Activated T-helper 17 cell treated with anti-CD3 and anti-CD28 coated beads, Interleukin-2, amount 50 U/mL, for 72 hours (primary cell): ENCODE measurements at places on chromosomes 6 and 20.

- ATAC-seq, result no peak
Observed at GRCh38 chr6:44733868-44734267, 346.4 kb downstream of the CDC5L start.

GRCh38 chr20:62025832-62026563 lies 39.7 kb downstream of the TAF4 start:
- no peak for ATAC-seq

DNA sequence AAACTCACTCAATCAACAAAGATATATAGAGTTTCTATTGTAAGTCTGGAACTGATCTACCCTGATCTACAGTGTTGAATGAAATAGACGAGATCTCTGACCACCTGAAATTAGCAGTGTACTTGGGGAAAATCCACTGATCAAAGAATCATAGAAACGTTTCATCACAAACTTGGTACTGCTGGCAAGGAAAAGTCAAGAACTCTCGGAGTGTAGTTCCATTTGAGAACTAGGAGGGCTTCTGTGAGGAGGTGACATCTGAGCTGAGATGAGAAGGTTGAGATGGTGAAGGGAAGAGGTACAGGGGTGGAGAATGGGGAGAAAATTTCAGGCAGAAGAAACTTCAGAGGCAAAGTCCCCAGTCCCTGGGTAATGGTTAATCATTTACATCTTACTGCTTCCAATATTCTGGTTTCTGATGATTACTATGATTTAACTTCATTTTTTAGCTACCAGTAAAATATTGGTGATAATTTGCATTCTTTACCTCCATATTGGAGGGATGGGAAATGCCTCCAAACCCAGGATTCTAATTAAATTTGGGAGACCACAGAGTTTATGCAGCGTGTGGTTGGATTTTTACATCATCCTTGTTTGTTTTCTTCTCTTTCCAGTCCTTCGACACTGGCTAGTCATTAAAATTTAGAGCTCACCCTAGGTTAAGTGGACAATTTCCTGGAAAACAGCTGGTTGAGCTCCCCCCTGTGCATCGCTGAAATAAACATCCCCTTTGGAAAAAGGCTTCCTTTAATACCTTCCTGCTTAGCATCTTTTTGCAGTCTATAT lies 191.9 kb downstream of the BCAS1 start:
- no peak for ATAC-seq

DNA sequence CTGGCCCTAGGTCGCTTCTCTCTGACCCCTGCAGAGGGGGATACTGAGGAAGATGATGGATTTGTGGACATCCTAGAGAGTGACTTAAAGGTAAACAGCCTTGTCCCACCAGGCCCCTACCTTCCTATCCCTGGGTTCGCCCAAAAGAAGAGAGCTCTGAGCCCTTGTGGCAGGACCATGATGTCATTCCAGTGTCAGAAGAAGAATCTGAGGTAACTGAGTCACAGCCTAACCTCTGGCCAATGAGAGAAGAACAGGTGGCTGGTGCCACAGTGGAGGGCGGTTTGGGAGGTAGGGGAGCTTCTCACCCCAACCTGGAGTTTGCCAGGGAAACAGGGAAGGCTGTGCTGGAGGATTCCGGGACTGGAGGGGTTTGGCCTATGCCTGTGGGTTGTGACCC lies 5.2 kb downstream of the CDC25B start:
- ATAC-seq, result peak; percentile 37

- ATAC-seq, result no peak
Observed at GRCh38 chr6:984031-984430, 291.1 kb upstream of the EXOC2 start.

DNA sequence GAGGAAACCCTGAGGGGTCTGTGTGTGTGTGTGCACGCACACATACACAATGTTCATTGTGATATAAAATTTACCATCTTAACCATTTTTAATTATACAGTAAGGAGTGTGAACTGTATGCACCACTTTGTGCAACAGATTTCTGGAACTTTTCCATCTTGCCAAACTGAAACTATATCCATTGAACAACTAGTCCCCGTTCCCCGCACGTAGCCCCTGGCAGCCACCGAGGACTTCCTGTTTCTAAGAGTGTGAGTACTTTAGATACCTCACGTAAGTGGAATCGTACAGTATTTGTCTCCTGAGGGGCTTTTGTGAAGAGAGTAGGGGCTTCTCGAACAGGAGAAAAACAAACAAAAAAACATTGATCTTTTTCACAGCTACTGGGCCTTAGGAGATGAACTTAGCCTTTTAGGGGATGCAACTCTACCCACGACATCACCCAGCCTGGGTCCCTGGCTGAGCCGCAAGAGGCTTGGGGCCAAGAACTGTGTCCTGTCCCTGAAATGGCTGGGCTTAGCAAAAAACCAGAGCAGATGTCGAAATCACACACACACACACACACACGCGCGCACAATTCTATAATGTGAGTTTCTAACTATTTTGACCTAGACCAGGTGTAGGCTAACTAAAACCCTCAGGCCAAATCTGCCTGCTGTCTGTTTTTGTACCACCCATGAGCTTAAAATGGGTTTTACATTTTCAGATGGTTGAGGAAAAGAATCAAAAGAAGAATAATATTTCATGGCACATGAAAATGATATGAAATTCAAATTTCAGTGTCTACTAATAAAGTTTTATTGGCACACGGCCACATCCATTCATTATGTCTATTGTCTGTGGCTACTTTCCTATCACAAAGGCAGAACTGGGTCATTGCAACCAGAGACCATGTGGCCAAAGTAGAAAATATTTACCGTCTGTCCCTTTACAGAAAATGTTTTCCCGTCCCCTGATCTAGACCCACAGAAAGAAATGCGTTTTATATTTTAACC lies 144.2 kb downstream of the EYA2 start:
- ATAC-seq, result no peak

GRCh38 chr20:11452326-11452725 lies 465.4 kb upstream of the BTBD3 start:
- no peak for ATAC-seq

DNA sequence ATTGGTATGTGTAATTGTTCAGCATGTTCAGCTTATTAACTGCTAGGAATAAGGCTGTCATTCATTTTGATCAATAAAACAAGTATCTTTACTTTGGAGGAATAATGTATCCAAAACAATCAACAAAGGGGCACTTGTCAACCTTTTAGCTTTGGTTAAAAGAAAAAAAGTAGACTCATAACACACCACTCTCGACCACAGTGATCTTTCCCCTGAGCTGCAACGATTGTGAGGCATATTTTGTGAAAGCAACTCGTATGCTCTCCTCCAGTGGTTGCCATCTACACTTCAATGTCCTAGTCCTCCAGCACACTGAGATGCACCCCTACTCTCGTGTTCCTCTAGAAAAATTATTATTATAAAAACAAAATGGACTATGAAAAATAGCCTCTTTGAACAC lies 60.1 kb upstream of the PDE7B start:
- ATAC-seq, result no peak

- ATAC-seq, result no peak
Observed at GRCh38 chr20:5748246-5748645, 2.0 kb upstream of the SHLD1 start.
